ENCODE measurements at places on chromosomes 4 and X.

- DNase-seq = no peak
These were observed 33.9 kb downstream of the TMPRSS11A start for GRCh38 chr4:67929426-67929825.

GRCh38 chrX:9581771-9582385 is 117.0 kb downstream of the TBL1X start:
- no peak for DNase-seq

DNA sequence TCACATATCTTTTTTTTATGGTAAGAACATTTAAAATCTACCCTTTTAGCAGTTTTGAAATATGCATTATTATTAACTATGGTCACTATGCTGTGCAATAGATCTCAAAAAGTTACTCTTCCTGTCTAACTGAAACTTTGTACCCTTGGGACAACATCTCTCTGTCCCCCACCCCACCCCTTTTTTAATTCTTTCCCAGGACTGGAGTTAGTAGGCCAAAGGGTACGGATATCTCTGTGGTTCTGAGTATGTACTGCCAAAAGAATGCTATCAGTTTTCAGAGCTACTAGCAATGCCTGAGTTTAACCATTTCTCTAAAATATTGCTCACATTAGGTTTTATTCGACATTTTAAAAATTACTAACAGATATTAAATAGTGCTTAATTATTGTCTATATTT is 4.7 kb upstream of the FAM241A start:
- no peak for DNase-seq

DNA sequence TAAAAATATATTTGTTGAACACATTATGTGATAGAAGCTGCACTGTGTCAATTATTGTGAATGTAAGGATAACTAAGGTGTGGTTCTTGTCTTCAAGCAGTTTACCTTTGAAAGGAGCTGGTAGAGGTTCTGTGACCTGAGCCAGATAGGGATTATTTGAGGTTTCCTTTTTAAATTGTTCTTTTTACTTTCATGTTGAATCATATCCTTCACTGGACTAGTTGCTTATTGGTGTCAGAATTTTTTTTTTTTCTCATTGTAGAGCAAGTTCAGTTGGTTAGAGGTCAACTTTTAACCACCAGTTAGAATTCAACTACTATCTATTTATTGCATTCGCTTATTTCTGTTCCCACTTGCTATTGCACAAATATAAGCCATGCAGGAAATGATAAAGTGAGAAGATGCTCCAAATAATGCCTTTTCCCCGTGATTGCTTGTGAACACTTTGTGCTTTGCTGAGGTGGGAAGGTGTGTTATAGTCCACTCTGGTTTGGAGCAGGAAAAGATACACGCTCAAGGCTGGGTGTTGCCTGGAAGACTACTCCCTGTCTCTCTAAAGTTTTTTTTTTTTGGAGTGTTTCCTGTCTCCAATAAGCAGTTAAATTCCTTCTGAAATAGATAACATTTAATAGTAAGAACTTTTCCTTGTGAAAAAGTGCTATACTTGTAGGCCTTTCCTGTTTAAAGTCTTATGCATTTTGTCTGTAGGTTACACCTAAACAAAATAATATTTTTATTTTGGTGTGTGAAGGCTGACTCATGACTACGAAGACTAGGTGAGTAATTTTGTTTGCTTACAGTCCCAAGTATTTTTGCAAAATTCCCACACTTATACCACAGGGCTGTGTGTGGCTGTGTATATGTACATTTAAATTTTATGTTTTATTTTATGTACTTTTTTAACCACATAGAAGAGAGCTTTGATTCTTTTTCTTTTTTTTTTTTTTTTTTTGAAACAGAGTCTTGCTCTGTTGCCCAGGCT is 83.8 kb upstream of the LCORL start:
- no peak for DNase-seq

DNA sequence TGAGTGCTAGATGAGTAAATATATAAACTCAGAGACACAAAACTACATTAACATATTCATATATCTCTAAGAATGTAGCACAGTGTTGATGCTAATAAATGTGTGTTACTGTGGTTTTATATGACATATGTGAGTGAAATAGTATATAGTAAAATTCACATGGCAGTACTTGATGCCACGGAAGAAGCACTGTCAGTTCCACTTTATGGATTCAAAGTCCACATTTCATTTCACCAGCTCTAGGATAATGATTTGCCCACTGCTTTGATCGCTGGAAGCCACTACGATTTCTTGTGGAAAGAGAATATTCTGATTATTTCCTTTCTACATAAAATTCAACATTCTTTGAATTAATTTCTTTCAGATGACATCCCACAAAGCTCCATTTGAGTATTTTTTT is 181.2 kb downstream of the GBA3 start:
- no peak for DNase-seq

DNA sequence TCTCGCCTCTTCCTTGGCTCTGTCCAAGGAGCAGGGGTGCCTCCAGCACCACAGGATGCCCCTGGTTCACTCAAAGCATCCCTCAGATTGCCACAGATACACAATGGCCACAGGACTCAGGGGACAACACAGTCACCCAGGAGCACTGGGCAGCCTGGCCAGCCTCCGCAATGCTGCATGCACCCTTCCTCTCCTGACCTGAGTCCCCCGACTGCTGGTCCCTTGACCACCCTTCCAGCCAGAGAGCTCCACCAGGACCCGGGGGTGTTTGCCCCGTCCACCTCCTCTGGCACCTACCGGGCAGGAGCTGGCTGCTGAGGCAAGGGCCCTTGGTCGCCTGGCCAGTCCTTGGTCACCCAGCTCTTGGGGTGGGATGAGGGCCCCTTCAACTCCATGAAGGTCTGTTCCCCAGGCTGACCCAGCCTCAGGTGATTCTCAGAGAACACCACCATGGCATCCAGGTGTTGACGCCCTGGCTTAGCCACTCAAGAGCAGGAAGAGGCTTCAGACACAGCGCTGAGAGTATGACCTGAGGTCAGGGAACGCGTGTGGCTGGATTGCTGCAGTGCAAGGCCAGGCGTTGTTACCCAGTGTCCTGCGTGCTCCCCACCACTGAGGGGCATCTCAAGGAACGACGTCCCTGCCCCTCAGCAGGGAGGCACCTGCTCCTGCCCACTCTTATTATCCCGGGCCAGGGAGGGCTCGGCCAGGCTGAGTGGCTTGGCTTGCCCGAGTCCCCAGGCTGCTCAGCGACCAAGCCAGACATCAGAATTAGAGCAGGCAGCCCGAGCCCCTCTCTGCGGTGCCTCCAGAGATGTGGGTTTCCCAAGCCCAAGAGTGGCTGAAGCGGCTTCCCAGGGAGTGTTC is 10.2 kb downstream of the ADRA2C start:
- DNase-seq = no peak

DNA sequence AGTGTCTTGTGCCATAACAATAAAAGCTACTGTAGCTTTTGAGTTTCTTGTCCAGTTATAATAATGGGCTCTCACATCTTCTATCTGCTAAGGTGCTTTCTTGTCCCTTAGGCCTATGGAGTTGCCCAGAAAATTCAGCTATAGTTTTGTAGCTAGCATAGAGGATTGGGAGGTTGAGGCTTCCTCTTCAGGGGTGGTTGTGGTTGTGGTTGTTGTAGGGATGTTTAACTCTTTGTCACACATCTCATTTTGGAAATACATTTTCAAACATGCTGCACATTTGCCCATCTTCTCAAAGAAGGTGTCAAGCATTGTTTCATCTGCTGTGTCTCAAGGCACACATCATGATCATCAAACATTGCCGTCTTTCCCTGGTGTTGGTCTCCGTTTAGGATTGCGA is 65.0 kb downstream of the ATXN3L start:
- no peak for DNase-seq

DNA sequence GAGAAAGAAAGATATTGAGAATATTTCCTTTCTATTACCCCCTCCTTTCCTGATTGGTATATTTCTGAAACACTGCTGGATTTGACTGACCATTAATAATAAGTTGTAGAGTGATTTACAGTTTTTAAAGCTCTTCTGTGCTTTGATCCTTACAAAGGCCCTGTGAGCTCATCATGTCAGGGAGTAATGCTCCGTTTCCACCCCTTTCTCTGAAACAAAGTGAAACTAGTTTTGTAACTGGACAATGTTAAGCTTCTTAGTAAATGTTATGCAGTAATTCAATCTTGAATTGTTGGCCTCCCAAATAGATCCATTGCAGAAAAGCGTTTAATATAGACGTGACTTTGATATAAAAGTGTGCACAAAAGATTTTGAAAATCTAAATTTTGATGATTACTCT is 190.1 kb upstream of the GNPDA2 start:
- DNase-seq = no peak

- DNase-seq = no peak
These were observed 54.9 kb upstream of the FRAS1 start for GRCh38 chr4:78002260-78002659.

GRCh38 chr4:151114338-151114737 is 14.9 kb downstream of the RPS3A start:
- DNase-seq = no peak

DNA sequence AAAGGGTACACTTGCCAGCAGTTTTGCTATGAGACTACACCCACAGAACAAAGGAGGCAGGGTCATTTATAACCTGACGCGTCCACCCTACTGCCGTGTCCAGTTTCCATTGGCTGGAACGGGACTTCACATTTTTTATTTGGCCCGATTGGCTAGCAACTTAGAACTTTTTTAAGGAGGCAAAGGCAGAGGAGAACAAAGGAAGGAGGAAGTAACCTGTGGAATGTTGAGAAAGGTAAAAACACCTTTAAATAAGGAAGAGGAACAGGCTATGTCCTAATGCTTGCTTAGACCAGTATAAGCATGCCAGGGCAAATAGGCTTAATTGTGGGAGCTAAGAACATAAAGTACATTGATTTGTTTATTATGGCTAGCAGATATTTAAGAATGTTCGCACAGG is 18.7 kb downstream of the KDM6A start:
- no peak for DNase-seq

DNA sequence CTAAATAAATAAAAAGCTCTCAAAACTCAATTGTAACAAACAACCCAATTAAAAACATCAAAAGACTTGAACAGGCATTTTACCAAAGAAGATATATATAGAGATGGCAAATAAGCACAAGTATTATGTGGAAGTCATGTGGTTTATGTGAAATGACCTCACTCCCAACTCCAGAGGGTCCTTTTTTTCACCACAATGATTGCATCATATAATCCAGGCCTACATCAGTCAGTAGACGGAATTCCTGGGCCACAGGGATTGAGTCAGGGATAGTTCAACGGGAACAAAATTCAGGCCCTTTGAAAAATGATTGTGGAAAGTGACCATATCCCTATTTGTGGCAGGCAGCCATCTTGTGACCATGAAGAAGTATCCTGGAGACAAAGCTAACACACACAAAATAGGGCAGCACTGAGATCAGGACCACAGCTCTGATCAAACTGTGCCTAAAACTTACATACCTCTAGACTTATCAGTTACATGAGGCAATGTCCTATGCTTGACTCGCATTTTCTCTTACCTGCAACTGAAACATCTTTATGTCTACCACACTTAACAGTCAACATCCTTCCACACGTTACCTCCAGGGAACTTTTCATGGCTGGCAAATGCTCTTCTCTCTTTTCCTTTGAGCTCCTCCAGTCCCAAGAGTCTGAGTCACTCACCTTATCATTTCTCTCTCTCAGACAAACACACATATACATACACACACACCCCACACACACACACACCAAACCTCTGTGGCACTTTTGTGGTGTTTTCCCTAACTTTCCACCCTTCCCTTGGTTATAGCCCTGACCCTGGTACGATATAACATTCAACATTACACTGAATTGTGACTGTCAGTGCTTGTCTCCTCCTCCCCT is 113.5 kb downstream of the PHF8 start:
- no peak for DNase-seq

DNA sequence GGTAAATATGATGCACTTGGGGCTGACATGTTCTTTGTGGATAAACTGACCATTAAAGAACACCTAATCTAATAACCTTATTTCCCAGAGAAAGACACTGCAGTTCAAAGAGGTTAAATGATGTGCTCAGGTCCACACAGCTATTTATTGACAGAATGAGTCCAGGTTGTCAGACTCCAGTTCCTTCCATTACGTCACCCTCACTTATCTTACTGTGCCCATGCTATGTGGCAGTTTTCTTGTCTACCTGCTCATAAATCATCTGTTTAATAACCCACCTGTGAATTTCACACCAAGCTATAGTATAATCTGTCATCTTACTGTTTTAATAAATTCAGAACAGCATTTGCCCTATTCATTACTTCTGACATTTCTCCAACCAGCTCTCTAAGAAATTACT is 36.7 kb downstream of the QRFPR start:
- no peak for DNase-seq

DNA sequence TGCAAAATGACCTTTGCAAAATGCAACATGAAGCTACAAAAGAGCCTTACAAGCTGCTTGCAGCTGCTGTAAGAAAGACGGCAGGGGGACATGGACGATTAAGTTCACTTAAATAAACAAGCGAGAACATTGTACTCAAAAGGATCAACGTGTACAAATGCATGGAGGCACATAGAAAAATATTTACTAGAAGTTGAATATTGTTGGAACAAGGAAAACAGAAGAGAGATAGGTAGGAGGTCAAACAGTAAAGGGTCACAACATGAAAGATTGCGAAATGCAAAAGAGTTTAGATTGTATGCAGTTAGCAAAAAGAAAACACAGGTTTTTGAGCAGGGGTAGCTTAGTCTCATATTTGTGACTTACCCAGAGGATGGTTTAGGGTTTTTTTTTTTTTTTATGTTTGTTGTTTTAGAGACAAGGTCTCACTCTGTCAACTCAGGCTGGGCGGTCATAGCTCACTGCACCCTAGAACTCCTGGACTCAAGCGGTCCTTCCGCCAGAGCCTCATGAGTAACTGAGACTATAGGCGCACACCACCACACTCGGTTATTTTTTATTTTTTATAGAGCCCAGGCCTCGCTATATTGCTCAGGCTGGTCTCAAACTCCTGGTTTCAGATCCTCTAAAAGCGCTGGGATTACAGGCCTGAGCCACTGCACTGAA is 1.4 kb upstream of the PHF8 start:
- DNase-seq = no peak

- DNase-seq = no peak
These were observed 59.3 kb downstream of the FAM114A1 start for GRCh38 chr4:38926896-38927295.

GRCh38 chr4:19478791-19479190 is 772.9 kb upstream of the SLIT2 start:
- DNase-seq = no peak

DNA sequence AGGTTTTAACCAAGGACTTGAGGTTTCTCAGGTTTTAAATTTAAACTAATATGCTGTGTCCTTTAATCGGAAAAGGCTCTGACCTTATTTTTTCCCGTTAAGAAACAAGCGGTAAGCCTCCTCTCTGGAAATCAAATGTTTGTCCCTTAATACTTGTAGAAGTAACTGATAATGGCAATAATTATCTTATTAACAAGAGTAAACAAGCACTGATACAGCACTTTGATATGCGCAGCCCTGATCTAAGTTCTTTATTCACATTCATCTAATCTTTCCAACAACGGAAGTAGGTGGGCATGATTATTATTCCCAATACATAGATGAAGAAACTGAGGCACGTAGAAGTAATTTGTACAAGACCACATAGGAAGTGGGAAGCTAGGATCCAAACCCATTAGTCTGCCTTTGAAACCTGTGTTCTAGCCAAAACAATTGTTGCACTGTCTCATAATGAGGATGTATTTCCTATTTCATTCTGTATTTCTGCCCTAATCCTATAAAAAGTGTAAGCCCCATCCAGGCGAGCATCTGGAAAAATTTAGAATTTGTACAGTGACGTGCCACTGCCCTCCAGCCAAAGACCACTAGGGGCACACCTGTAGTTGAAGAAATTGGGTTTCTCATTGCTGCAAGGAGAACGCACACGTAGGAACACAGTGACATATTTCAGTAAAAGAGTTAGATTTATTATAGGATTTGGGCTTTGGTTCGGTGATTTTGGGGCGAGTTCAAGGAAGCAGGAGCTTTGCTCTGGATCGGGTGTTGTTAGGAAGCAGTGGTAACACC is 606 bp downstream of the CXorf58 start:
- no peak for DNase-seq
